Endothelial cell (in vitro differentiated cells): ENCODE measurements at places on chromosomes 3 and 15.

GRCh38 chr3:14423197-14423743 is 20.9 kb downstream of the SLC6A6 start:
- DNase-seq = no peak
- H3K36me3 ChIP-seq = no peaks in the 10 kb centered on the region
- H3K4me3 ChIP-seq = no peak overlapping the region
- no peak overlapping the region for H3K27ac ChIP-seq
- H3K4me1 ChIP-seq = peaks cover 10% of the 10 kb centered on the region
- peaks cover 10% of the 10 kb centered on the region for H3K27me3 ChIP-seq

GRCh38 chr3:193589129-193589528 is 3.9 kb upstream of the OPA1 start:
- H3K27me3 ChIP-seq = peaks cover 5% of the 10 kb centered on the region
- no peak overlapping the region for H3K4me3 ChIP-seq
- no peak overlapping the region for H3K27ac ChIP-seq
- H3K36me3 ChIP-seq = no peaks in the 10 kb centered on the region
- H3K4me1 ChIP-seq = peaks cover 13% of the 10 kb centered on the region

DNA sequence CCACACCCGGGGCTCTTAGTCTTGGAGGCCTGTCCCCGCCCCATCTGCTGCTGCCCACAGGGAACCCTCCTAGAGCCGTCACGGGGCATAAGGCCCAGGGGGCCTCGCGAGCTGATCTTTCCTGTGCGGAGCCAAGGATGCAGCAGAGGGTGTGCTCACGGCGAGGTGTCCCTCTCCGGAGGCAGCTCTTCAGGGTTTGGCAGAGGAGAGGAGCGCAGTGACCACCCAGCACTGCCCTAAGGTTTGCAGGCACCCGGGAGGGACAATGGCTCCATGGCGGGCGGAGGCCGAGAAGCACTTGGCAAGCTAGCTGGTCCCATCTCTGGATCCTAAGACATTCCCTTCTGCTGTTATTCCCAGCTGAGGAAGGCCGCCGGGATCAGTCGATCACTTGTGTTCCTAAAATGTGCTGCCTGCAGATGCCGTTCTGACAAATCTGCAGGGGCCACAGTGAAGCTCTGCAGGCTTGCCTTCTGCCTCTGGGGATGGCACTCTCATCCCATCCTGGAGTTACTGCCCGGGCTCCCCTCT is 47.4 kb upstream of the PCSK6 start:
- H3K4me1 ChIP-seq = peaks cover 19% of the 10 kb centered on the region
- no peak for DNase-seq
- peaks cover 16% of the 10 kb centered on the region for H3K27me3 ChIP-seq
- no peak overlapping the region for H3K27ac ChIP-seq
- H3K36me3 ChIP-seq = no peaks in the 10 kb centered on the region

DNA sequence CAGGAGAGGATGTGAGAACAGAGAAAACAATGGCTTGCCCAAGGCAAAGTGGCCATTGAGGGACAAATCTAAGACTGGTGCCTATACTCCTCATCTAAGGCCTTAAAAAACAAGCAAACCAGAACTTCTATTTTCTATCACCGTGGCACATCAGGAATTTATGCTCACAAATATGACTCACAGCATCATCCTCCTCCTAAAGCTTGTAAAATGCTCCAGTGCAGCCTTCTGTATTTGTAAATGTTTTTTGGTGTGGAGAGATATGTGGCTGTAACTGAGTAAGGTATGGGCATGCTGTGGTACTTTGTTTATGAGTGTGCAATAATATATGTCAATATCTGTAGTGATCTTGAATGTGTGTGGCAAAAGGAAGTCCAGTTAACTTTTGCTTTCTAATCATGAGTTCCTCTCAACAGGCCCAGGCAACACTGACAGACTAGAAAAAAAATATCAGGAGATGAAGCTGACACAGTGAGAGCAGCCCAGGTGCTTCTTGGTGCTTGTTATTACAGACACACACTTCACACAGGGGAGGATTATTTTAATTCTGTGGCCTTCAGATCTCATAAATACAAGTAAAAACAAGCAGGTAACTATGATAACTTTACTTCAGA is 60.3 kb downstream of the CTNNB1 start:
- H3K27ac ChIP-seq = no peak overlapping the region
- no peaks in the 10 kb centered on the region for H3K27me3 ChIP-seq
- no peaks in the 10 kb centered on the region for H3K36me3 ChIP-seq
- peaks cover 7% of the 10 kb centered on the region for H3K4me1 ChIP-seq
- no peak for DNase-seq

- no peak overlapping the region for H3K27ac ChIP-seq
- no peaks in the 10 kb centered on the region for H3K27me3 ChIP-seq
- H3K4me1 ChIP-seq = no peaks in the 10 kb centered on the region
- H3K4me3 ChIP-seq = no peak overlapping the region
These were observed 981.2 kb downstream of the NSUN3 start for GRCh38 chr3:95044101-95044500.

- no peaks in the 10 kb centered on the region for H3K36me3 ChIP-seq
- DNase-seq = no peak
- no peaks in the 10 kb centered on the region for H3K27me3 ChIP-seq
- no peak overlapping the region for H3K27ac ChIP-seq
- H3K4me1 ChIP-seq = no peaks in the 10 kb centered on the region
These were observed 248.9 kb upstream of the WNT5A start for GRCh38 chr3:55735976-55736375.

GRCh38 chr3:14047027-14047426 is 77.6 kb downstream of the CHCHD4 start:
- no peaks in the 10 kb centered on the region for H3K36me3 ChIP-seq
- peaks cover 4% of the 10 kb centered on the region for H3K27me3 ChIP-seq
- no peak for DNase-seq
- H3K4me1 ChIP-seq = peaks cover 10% of the 10 kb centered on the region

DNA sequence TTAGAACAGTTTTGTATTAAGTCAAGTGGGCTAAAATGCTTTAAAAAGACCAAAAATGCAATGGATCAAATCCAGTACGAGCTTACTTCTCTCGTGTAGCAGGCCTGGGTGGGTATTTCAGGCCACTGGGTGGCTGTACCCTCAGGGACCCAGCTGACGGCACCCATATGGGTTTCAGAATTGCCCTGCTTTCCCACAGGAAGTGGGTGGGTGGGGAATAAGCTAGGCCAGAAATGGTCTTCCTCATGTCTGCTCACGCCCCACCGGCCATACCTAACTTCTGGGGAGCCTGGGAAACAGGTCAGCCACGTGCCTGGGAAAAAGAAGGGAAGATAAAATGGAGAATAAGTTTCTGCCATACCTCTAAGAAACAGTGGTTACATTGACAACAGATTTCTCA is 20.3 kb downstream of the GPR160 start:
- H3K27ac ChIP-seq = no peak overlapping the region
- DNase-seq = no peak
- peaks cover 8% of the 10 kb centered on the region for H3K4me1 ChIP-seq
- no peaks in the 10 kb centered on the region for H3K27me3 ChIP-seq

- no peak overlapping the region for H3K27ac ChIP-seq
- no peak overlapping the region for H3K4me3 ChIP-seq
- no peak for DNase-seq
- H3K4me1 ChIP-seq = peaks cover 8% of the 10 kb centered on the region
These were observed 59.9 kb downstream of the LRRFIP2 start for GRCh38 chr3:37114251-37115145.

- H3K4me3 ChIP-seq = peak overlapping the region; percentile 22
- H3K27me3 ChIP-seq = no peaks in the 10 kb centered on the region
These were observed 164.4 kb downstream of the KLHL25 start for GRCh38 chr15:85630311-85630710.

DNA sequence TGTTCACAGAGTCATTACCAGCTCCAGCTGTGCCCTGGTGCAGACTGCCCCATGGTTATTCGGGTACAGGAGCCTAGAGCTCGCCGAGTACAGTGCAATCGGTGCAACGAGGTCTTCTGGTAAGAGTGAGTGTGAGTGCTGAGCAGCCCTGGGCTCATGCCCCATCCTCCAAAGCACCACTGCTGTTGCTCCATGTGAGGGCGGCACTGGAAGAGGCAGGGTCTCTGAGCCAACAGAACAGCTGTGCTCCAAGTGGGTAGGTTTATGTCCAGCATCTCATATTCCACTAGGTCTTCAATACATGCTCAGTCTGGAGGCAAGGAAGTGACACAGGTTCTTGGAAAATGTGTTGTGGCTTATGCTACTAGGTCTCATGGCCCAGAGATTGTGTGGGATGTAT is 19.5 kb upstream of the P4HTM start:
- H3K4me3 ChIP-seq = no peak overlapping the region
- H3K27me3 ChIP-seq = peaks cover 2% of the 10 kb centered on the region
- H3K27ac ChIP-seq = no peak overlapping the region
- peaks cover 31% of the 10 kb centered on the region for H3K36me3 ChIP-seq
- no peak for DNase-seq

- peaks cover 21% of the 10 kb centered on the region for H3K4me1 ChIP-seq
- peak overlapping the region; percentile 7 for H3K4me3 ChIP-seq
- peak overlapping the region; percentile 30 for H3K27ac ChIP-seq
- H3K27me3 ChIP-seq = peaks cover 2% of the 10 kb centered on the region
- no peak for DNase-seq
- no peaks in the 10 kb centered on the region for H3K36me3 ChIP-seq
These were observed 53.0 kb upstream of the GSK3B start for GRCh38 chr3:120147072-120147871.

DNA sequence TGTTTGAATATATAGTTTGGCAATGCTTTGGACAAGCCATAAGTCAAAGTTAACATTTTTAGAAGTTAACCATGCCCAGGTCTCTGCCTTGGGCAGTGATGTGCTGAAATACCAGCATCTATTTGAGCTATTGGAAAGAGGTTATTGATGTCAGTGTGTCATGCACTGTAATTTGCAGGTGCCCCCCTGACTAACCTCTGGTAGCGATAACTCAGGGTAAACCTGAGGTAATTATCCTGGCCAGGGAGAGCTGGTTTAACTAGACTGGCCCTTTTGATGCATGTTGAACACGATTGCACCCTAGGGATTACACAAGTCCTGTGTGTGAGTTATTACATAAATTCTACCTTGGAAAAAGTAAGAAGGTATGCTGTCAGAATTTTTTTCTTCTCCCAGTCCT is 455.8 kb upstream of the WNT5A start:
- no peak for DNase-seq
- H3K4me1 ChIP-seq = no peaks in the 10 kb centered on the region
- no peak overlapping the region for H3K27ac ChIP-seq
- no peaks in the 10 kb centered on the region for H3K27me3 ChIP-seq
- no peak overlapping the region for H3K4me3 ChIP-seq

GRCh38 chr15:38683382-38684242 is 119.0 kb upstream of the RASGRP1 start:
- H3K4me3 ChIP-seq = no peak overlapping the region
- no peaks in the 10 kb centered on the region for H3K4me1 ChIP-seq
- no peak overlapping the region for H3K27ac ChIP-seq
- peak; percentile 62 for DNase-seq
- H3K36me3 ChIP-seq = no peaks in the 10 kb centered on the region

DNA sequence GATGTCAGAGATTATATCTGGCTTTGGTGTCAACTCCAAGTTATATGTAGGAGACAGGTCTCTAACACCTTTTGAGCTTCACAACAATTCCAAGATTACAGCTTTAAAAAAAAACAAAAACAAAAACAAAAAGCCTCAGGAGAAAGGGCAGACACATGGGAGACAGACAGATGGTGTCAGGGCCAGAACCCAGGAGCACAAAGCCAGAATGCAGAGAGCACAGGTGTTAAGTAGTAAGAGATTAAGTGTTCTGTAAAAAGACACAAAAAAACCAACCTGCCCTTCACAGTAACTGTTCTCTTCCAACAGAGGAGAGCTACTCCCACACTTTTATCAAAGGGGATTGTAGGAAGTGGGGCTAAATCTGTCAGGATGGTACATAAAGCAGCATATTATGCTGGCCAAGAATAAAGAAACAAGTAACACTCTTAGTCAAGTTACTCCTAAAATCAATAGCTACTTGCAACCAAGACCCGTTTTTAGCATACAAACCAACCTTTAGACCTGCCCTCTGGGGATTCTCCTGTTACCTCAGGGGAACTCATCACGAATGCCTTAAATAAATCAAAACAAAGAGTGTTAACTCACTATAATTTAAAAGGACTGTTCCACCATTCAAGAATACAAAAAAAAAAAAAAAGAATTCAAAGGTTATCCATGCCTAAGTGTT is 5.9 kb downstream of the CPEB1 start:
- H3K27ac ChIP-seq = peak overlapping the region; percentile 7
- H3K4me1 ChIP-seq = peaks cover 19% of the 10 kb centered on the region
- H3K36me3 ChIP-seq = no peaks in the 10 kb centered on the region
- no peak for DNase-seq

GRCh38 chr3:37862903-37863815 is 1.5 kb downstream of the CTDSPL start:
- peaks cover 29% of the 10 kb centered on the region for H3K4me1 ChIP-seq
- H3K27me3 ChIP-seq = peaks cover 15% of the 10 kb centered on the region
- peak overlapping the region; percentile 62 for H3K27ac ChIP-seq
- peak overlapping the region; percentile 100 for H3K4me3 ChIP-seq
- H3K36me3 ChIP-seq = peaks cover 6% of the 10 kb centered on the region

GRCh38 chr15:81002331-81003096 is 1.8 kb downstream of the TLNRD1 start:
- H3K27me3 ChIP-seq = peaks cover 11% of the 10 kb centered on the region
- peak overlapping the region; percentile 88 for H3K4me3 ChIP-seq
- peaks cover 18% of the 10 kb centered on the region for H3K36me3 ChIP-seq
- H3K27ac ChIP-seq = no peak overlapping the region

DNA sequence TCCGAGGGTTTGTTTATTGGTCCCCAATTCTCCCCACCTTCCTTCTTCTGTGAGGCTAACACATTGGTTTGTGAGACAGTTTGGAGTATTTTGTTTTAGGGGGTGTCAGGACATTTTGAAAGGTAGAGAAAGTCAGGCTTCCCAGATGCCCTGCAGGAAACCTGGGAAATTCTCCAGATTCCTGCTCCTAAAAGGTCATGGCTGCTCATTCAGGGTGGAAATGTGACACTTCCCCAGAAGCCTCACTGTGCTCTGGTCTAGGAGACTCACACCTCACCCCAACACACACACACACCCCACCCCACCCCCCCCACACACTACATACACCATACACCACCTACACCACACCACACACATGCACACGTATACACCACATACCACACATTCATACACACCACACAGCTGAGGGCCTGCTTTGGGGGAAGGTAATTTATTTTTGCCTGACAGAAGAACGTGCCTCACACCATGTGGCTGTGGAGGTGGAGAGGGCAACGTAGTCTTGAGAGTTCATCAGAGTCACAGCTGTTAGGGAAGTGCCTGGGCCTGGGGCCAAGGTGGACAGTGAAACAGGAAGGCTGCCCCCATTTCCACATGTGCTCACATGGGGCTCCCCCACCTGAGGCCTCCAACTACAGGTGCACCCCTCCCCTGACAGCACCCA is 40.4 kb upstream of the LIMD1 start:
- no peak overlapping the region for H3K4me3 ChIP-seq
- peaks cover 4% of the 10 kb centered on the region for H3K27me3 ChIP-seq
- H3K4me1 ChIP-seq = peaks cover 36% of the 10 kb centered on the region
- no peaks in the 10 kb centered on the region for H3K36me3 ChIP-seq

GRCh38 chr15:100307241-100308212 is 34.2 kb downstream of the ADAMTS17 start:
- no peak overlapping the region for H3K4me3 ChIP-seq
- no peaks in the 10 kb centered on the region for H3K4me1 ChIP-seq
- DNase-seq = no peak
- no peak overlapping the region for H3K27ac ChIP-seq
- H3K27me3 ChIP-seq = peaks cover 2% of the 10 kb centered on the region

DNA sequence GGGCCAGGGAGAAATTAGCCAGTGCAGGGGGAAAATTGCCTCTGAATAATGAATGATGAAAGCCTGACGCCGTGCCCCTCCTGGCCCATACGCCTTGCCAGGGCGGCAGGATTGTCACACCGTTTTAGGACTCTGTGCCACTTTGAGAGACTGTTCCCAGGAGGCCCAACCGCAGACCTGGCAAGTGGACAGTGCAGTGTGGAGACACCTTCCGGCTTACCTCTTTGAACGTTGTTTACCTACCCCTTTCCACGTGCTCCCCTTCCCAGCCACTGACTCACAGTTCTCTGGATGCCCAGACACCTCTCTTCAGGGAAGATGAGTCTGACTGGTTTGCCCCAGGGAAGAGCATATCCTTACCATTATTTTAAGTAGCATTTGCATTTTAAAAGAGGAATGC is 84.0 kb upstream of the PXYLP1 start:
- H3K4me3 ChIP-seq = no peak overlapping the region
- peaks cover 5% of the 10 kb centered on the region for H3K36me3 ChIP-seq
- H3K27ac ChIP-seq = no peak overlapping the region
